Ammon's horn (tissue), 1 donor: ENCODE measurements at places on chromosomes 12 and 14.

- DNase-seq: no peak
Measured at GRCh38 chr14:104138098-104138717, at the start of gene KIF26A. KIF26A (plus strand) TSS chr14:104138587; CDS start chr14:104138723, 136 bp downstream.

DNA sequence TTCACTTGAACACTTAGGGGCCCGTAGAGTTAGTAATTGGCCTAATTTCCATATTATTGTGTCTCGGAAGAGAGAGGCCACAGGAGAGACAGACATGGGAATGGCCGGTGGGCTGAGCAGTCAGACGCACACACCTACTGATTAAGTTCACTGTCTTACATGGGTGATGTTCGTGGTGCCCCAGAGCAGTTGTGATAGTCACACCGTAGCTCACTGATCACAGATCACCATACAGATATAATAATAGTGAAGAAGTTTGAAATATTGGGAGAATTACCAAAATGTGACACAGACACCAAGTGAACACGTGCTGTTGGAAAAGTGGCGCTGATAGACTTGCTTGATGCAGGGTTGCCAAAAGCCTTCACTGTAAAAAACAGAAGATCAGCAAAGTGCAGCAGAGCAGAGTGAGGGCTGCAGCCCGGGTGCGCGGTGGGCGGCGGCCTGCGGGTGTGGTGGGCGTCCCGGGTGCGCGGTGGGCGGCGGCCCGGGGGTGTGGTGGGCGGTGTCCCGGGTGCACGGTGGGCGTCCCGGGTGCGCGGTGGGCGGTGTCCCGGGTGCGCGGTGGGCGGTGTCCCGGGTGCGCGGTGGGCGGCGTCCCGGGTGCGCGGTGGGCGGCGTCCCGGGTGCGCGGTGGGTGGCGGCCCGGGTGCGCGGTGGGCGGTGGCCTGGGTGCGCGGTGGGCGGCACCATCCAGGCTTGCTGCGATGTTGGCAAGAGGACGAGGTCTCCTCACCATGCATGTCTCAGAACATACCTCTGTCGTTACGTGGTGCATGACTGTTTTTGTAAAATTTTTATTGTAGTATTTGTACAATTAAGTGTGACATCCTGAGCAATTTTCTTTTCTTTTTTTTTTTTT lies 34.3 kb upstream of the TEX22 start:
- DNase-seq: no peak

DNA sequence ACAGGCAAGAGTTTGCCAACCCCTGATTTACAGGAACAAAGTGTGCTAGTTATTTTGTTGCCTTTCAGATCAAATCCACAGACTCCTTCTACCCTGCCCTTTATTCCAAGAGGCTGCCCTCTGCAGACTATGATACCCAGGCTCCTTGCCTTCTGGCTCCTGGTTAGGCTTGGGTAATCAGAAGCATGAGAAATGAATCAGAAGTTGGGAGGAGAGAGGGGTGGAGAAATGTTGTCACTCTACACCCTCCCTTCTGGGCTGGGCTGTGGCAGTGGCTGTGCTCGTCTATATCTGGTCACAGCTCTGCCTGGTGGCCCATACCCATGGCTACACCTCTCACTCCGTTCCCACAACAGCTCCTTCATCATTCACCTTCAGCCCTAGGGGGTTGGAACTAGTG lies 204.6 kb upstream of the PLXNC1 start:
- no peak for DNase-seq

- DNase-seq: peak; percentile 53
Measured at GRCh38 chr14:101899263-101899662, 65.1 kb upstream of the DYNC1H1 start.

DNA sequence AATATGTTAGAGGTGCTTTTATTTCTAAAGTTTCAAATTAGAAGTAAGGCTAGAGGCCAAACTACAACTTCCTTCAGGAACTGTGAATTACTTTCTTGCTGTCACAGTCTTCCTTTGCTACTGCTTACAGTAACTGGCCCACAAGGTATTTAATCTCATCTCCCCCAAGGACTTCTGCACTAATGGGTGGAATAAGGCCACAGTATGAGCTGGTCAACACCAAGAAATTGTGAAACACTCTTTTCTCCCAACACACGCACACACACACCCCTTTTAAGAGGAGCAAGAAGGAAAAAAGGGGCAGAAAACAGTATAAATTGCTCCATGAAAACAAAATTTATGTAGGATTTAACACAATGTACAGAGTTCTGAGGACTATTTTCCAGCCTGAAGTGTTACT lies 45.6 kb downstream of the SCAF11 start:
- DNase-seq: no peak

- no peak for DNase-seq
Measured at GRCh38 chr14:89509891-89510290, 92.9 kb upstream of the FOXN3 start.

DNA sequence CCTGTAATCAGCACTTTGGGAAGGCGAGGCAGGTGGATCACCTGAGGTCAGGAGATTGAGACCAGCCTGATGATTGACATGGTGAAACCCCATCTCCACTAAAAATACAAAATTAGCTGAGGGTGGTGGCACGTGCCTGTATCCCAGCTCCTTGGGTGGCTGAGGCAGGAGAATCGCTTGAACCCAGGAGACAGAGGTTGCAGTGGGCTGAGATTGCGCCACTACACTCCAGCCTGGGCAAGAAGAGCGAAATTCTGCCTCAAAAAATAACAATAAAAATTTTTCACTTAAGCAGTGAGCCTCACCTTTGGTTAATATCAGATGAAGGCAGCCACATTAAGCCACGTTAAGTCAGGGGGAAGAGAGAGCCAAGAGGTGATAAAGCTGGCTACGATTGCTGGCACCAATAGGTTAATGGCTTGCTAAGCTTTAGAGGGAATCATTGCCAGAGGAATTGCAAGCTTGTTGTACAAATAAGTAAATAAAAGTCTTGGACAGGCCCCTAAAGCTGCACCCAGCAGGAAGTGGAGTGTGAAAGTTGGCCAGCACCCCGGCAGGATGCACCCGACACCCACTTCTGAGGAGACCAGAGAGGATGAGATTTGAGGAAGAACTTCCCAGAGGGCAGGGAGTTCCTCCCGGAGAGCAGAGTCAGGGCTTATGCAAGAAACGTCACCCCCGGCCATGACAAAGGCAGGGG lies 41.3 kb upstream of the TESC start:
- DNase-seq: no peak

DNA sequence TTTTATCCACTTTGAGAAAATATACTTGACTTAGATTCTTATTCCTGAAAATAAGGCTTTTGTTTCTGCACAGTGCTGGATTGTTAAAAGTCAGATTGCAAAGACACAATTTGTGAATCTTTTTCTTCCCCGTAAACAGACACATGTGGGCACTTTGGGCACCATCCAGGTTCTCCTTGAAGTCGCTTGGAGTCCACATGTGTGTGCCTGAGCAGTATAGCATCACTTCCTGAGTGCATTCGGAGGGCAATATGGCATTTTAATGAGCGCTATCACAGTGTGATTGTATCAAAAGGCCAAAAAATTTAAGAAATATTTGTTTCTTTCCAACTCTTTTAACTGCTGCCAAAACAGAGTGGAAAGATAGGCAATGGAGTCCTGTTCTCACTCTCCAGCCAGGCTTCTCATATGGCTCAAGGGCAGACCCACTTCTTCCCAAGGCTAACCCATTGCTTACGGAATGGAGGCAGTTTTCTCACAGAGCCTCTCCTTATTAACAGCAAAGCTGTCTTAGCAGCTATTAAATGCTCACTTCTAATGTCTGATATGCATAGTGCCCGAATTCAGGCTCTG lies 397.1 kb downstream of the EGLN3 start:
- DNase-seq: no peak

DNA sequence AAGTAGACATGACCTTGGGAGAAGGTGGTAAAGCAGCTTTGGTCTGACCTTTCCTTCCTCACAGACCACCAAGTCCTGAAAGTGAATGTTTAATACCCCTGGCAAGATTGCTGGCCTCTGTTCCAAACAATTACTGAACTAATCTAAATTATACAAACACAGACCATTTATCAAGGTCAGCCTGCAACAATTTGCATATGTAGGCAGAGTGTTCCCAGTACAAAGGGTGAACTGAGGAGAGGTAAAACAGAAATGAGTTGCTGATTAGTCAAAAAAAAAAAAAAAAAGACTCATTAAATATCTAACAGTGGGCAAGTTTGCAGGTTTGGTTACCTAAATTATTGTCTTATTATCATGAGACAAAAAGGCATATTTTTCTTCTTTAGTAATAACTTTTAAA lies 506.5 kb downstream of the TMEM117 start:
- DNase-seq: no peak

GRCh38 chr14:88541324-88541723 lies 13.5 kb downstream of the PTPN21 start:
- DNase-seq: no peak

GRCh38 chr14:25046301-25046943 lies 3.5 kb downstream of the STXBP6 start:
- no peak for DNase-seq

DNA sequence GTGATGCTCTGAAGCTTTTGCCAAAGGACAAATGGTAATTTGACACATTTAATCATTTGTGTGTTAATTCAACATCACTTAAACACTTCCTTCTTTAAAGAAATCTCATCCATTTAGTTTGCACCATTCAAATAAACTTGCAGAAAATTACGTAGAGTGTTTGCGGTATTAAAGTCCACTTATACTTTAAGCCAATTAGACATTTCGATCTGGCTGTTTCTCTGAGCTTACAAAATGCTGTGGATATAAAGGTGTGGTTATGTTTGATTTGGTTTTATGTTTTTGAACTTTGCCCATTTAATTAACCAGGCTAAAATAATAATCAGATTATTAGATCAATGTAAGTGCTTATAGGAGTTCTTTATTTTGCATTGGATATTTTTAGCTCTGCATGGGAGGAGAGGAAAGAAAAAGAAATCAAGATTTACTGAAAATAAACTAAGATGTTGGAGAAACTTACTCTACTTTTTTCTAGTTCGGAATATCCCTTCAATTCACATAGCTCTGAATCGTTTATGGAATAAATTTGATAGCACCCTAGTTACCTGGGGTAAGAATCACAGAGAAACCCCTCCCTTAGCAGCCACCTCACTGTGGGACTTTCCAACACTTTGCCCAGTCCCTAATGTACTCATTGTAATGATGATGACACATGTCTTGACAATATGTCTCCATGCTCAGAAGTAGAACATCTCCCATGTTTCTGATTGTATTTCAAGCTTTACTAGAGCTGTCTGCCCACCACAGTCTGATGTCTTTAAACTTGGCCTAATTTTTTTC lies 268.0 kb downstream of the BTG1 start:
- DNase-seq: no peak

DNA sequence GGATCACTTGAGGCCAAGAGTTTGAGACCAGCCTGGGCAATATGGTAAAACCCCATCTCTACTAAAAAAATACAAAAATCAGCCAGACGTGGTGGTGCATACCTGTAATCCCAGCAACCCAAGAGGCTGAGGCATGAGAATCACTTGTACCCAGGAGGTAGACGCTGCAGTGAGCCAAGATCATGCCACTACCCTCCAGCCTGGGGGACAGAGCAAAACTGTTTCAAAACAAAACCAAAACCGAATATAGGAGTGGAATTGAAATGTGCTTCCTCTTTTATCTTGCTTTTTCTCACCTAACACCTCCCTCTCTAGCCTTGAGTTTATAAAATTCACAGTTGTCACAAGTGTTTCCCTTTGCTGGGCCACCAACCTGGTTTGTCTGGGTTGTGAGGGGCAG lies 181.9 kb downstream of the PAH start:
- DNase-seq: no peak

GRCh38 chr14:69152902-69153151 lies at the start of gene DCAF5:
DCAF5 (minus strand) TSS chr14:69153119; CDS start chr14:69152978, 141 bp downstream.
- DNase-seq: no peak

GRCh38 chr14:100104006-100104352 lies 38.8 kb downstream of the EVL start:
- no peak for DNase-seq

GRCh38 chr12:26520869-26521268 lies 312.1 kb downstream of the ITPR2 start:
- no peak for DNase-seq

DNA sequence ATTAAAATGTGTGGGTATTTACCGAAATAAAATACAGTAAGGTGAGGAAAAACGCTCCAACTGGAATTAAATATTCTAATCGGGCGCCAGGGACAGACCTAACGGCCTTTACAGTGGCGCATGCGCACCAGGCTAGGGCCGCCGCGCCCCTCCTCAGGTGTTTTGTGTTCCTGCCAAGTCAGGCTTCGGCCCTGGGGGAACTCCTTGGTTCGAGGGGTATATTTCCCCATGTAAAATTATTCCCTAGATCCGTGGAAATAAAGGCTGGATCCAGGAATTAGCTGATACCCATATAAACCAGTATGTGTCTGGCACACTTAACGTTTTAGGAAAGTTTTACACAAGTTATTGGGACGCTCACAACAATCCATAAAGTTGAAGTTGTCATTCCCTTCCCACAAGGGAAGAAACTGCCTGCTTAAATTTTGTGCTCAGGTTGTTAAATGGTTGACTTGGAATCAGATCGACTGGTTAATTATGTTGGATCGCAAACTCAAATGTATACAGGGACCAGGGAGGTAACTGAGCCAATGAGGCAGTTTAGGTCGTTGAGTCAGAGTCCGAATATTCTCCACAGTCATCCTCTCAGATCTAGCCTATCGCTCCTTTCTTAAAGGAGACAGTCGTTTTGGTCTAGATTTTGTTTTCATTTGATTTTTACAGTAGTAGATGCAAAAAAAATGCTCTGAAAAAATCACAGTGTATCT lies 621 bp upstream of the ANAPC7 start:
- peak; percentile 69 for DNase-seq

- peak; percentile 40 for DNase-seq
Measured at GRCh38 chr12:89857652-89858274, 149.1 kb upstream of the ATP2B1 start.

- DNase-seq: peak; percentile 35
Measured at GRCh38 chr14:100850841-100851585, 25.1 kb downstream of the MEG3 start.

DNA sequence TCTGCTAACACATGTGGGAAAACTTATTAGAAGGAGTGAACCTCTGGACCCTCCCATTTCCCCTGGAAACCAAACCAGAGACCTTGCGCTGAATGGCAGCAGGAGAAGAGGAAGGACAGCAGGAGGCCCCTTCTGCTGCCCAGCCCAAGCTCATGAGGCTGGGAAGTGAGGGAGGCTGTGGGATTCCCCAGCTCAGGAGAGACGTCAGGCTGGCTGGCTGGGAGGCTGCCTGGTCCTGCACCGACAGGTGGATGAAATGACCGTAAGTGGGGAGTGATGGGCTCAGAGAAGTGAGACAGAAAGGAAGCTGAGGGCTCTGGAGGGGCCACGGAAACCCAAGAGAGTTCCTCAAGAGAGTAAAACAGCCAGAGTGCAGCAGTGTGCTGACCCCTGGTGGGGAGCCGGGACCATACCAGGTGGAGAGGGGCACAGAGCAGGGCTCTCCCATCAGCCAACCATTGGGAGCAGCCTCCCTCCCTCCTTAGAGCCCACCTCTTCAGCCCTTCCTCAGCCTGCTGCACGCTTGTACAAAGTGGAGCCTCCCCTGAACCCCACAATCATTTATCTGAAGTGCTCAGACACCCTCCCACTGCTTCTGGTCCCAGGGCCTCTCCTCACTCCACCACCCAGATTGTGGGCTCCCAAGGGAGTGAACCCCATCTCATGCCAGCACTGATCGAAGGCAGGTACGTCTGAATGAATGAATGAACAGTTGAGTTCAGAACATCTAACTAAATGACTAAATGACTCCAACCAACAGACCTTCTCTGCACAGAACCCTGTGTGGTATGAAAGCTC lies 14.0 kb downstream of the TAMALIN start:
- peak; percentile 67 for DNase-seq

GRCh38 chr14:24613241-24613640 lies 3.8 kb upstream of the GZMH start:
- no peak for DNase-seq
